ENCODE measurements at places on chromosomes 4 and X.

DNA sequence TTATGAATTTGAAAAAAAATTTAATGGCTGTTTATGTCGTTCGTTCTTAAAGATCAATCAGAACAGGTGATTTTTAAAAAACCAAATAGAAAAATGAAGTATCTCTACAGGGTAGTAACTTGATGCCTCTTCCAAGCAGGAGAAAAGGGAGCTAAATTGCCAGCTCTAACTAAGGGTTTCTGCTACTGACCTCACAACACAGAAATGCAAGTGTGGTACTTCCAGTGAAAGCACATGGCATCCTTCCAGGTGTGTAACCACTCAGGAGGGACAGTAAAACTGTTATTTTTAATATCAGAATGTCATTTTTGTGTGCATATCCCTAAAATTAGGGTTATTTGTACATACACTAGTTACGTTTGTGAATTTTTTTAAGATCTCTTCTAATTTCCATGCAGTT, 116.8 kb upstream of the ZCCHC13 start:
- no peak for DNase-seq

- no peak for DNase-seq
These were observed 865.0 kb downstream of the CCSER1 start for GRCh38 chr4:90992213-90992612.

- no peak for DNase-seq
These were observed at the start of gene SHROOM4 for GRCh38 chrX:50813843-50814661. SHROOM4 (minus strand) TSS chrX:50814194; CDS start chrX:50814018, 176 bp downstream.

- no peak for DNase-seq
These were observed 1370.3 kb downstream of the FAM133A start for GRCh38 chrX:95044331-95044730.

- DNase-seq, result no peak
These were observed 36.2 kb downstream of the ANAPC4 start for GRCh38 chr4:25413261-25413660.

DNA sequence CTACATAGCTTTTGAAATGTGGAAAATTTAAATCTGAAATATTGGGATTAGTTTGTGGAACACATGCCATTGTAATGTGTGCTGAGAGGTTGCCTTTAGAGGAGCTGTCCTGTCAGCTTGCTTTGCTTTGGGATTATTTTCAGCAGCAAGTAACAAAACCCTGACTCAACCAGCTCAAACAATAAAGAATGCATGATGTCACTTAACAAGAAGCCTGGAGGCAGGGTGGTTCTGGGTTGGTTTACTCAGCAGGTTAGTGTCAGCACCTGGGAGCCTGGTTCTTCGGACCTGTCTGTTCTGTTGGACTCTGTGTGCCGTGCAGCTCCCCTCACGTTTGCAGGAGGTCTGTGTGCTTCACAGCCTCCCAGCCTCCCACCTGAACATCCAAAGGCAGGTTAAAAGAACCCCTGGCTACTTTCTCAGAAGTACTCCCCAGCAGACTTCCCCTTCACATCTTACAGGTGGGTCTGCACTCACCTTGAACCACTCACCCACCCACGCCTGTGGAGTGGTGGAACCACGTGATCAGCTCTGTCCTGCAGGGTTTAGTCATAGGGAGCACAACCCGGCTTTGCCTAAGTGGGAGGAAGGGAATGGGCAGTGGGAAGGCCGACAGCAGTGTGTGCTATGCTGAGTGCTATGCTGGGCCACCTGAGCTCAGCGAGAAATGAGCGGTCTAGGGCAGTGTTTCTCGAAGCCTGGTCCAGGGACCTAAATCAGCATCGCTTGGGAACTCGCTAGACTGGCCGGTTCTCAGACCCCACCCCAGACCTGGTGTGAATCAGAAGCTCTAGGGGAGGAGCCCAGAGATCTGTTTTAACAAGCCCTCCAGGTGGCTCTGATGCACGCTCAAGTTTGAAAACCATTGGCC, 20.4 kb downstream of the TMEM131L start:
- no peak for DNase-seq

DNA sequence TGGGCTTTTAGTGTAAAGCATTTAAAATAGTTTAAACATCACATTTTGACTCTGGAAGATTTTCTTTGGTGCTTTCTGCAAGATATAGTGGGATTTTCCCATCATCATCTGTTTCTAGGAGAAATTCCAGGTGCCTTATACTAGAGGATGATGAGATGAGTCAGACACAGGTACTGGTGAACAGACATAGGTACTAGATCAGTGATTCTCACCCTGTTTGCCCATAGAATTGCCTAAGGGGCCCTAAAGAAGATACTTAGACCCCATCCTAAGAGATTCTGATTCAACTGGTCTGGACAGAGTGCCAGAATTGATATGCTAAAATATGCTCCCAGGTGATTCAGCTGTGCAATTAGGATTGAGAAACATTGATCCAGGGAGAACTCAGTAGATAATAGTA, 9.7 kb downstream of the TSPAN7 start:
- DNase-seq, result no peak

All from vagina (tissue), 2 donors.